Fibroblast of villous mesenchyme (primary cell): ENCODE measurements at places on chromosomes 2 and 18.
A peak's percentile ranks its signal among the peaks of the same experiment; 100 is the strongest.

GRCh38 chr2:73972846-73973245 lies 11.9 kb upstream of the TET3 start:
- DNase-seq: no peak

DNA sequence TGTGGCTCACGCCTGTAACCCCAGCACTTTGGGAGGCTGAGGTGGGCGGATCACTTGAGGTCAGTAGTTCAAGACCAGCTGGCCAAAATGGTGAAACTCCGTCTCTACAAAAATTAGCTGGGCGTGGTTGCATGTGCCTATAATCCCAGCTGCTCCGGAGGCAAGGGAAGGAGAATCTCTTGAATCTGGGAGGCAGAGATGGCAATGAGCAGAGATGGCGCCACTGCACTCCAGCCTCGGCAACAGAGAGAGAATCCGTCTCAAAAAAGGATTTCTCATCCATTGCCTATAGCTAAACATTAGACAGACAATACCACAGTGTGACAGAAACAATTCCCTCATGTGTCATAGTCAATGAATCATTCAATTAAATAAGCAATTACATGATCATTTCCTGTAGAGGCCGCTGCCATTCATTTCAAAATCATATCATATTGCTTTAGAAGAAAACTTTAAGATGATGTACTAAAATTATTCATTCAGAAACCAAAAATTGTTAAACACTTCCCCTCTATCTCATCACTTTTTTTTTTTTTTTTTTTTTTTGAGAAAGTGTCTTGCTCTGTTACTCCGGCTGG lies 69.5 kb upstream of the TGIF1 start:
- peak; percentile 78 for DNase-seq

DNA sequence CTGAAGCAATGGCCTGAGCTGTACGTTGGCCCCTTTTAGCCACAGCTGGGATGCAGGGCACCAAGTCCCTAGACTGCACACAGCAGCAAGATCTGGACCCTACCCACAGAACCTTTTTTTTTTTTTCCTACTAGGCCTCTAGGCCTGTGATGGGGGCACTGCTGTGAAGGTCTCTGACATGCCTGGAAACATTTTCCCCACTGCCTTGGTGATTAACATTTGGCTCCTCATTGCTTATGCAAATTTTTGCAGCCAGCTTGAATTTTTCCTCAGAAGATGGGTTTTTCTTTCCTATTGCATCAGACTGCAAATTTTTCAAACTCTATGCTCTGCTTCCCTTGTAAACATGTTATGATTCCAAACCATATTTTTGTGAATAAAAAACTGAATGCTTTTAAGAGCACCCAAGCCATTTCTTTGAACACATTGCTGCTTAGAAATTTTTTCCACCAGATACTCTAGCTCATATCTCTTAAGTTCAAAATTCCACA lies 33.5 kb downstream of the PDE1A start:
- DNase-seq: no peak

DNA sequence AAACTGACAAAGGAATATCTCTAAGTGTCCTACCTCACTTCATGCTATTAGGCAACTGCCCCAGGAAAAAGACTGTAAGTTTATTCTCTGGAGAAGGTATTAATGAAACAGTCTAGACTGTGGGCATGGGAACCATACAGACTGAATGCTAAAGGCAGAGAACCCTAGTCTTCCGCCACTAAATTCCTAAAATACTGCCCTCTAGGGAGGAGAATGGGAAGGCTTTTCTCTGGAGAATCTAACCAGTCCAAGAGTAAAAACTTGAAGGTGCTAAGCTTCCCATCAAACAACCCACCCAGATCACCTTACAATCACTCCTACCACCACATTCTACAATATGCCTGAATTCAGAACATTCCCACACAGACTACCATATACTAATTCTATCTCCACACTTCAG lies 3.4 kb downstream of the SRBD1 start:
- DNase-seq: peak; percentile 25

- DNase-seq: no peak
These were observed 125.5 kb downstream of the MC4R start for GRCh38 chr18:60247103-60247502.

- DNase-seq: no peak
These were observed 61.0 kb upstream of the VPS54 start for GRCh38 chr2:64080179-64080578.

DNA sequence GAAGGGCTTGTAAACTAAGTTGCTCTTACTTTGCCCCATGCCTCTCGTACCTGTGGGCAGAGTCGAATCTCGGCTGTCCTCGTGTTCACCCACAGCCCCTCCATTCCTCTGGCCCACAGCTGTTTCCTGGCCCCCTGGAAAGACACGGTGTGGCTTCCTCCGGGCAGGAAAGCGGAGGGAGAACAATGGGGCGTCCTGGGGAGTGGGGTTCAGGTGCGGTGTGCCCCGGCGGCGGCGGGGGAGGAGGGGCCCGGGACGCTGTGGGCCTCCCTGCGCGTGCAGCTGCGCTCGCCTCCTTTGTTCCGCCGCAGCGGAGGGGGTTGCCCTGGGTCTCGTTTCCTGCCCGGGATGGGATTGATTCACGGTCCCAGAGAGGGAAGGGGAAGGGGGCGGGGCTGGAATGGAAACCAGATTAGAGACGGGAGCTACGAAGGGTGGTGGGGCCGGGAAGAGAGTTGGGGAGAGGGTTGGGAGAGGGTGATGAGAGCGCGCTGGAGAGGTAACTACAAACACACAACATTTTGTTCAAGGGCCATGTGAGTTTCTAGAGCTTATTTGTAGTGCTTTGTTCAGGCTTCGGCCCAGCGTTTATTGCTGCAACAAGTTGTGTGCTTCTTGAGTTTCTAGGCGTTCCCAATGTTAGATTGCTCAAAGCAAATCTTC lies 796 bp downstream of the MYO1B start:
- peak; percentile 73 for DNase-seq

GRCh38 chr18:30328839-30329238 lies 713.7 kb downstream of the DSC3 start:
- no peak for DNase-seq

DNA sequence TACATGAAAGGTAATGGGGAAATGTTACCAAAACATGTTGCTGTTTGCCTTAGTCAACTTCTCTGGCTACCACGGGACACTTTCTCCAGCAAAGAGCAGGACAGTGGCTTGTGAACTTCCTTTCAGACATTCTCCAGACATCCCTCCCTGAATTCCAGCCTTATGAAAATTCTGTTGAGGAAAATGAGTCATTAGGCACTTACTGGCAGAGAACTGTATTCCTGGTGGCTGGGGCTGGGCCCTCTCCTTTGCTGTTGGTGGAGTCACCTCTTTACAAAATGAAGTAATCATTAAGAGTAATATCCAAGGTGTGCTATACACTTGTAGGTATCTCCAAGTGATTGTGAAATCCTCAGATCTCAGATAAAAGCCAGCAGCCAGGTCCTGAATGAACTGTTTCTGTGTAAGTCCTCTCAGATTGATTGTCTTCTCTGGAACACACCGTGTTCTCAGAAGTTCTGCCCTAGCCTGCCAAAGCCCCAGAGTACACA lies 1.3 kb upstream of the FAP start:
- DNase-seq: peak; percentile 98

DNA sequence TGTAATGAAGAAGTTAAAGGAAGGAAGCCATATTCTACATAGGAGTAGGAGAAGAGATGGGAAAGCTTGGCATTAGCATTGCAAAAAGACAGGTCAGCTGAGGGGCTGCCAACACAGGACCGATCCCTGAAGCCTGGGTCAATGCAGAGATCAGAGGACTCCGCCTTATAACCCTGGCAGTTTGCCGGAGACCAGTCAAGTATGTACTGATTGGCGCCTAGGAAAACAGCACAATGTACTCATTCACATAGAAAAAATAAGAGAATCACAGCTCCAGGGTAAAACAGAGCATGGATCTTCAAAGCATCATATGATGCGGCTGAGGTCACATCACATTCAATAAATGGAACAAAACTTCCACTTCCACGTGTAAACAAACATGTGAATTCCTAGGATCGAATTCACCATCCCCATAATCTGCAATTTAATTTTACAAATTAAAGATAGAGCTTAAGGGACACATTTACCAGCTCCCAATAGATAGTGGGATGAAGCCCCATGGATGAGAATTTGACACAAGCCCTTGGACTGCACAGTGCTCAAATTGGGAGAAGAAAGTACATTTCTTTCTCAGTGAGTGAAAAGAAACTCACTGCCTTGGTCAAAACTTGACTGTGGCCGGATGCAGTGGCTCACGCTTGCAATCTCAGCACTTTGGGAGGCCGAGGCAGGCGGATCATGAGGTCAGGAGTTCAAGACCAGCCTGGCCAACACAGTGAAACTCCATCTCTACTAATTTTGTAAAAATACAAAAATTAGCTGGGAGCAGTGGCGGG lies 135.0 kb upstream of the KLHL14 start:
- DNase-seq: no peak

GRCh38 chr18:59960272-59960671 lies 60.5 kb downstream of the PMAIP1 start:
- DNase-seq: no peak

GRCh38 chr2:171956135-171956825 lies 34.0 kb downstream of the HAT1 start:
- peak; percentile 26 for DNase-seq

DNA sequence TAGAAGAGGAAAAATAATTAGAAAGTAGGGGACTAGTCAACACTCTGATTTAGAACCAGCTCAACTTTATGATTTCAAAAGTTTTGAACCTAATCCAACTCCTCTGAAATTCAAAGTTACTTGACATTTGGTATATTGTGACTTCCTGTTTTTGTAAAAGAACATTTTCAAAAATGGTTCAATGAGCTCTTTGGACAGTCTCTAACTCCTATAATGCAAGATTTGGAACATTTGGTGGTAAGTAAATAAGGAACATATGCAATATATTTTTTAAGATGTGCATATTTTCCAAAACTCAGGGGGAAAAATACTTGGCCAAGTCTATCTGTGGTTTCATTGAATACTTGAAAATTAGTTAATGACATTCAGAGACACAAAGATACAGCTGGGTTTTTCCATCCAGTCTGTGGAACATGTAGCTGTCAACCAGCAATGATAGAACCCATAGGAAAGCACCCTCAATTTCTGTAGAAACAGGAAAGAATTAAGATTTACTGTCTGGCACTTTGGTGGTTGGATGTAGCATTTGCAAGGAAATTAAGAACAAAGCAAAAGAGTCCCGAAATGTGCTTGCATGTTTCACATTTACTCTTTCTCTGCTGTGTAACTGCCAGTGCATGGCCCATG lies 17.0 kb upstream of the ANKRD44 start:
- no peak for DNase-seq

DNA sequence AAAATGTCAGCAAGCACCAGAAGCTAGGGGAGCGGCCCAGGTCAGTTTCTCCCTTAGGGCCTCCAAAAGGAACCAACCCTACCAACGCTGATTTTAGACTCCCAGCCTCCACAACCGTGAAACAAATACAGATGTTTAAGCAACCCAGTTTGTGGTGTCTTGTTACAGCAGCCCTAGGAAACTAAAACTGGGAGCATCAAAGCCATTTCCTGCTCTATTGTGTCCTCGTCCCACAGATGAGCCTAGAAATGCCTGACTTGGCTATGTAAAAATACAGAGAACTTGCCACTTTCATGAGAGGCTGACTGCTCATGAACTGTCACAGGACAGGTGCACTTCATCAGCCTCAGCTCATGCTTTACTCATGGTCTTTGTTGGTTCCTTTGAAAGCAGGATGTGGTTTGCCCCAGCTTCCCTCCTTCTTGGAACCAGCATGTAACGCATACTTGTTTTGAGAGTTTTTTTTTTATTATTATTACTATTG lies 97.6 kb upstream of the SLC39A10 start:
- DNase-seq: peak; percentile 98

DNA sequence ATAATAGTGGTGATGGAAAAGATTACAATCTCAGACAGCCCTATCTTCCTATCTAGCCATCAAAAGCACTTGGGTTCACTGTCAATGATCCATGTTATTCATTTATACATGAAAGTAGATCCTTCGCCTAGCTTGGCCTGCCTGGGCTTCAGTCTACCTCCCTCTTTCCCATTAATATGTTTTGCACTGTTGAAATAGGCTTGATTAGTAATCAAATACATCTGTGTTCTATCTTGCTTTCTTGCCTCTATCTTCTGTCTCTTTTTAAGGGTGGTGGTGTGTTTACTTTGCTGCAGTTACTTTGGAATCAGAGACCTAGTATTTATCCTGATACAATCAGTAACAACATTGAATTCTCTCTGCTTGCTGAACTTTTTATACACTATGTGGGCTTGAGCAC lies 521.2 kb downstream of the TNS1 start:
- peak; percentile 28 for DNase-seq

DNA sequence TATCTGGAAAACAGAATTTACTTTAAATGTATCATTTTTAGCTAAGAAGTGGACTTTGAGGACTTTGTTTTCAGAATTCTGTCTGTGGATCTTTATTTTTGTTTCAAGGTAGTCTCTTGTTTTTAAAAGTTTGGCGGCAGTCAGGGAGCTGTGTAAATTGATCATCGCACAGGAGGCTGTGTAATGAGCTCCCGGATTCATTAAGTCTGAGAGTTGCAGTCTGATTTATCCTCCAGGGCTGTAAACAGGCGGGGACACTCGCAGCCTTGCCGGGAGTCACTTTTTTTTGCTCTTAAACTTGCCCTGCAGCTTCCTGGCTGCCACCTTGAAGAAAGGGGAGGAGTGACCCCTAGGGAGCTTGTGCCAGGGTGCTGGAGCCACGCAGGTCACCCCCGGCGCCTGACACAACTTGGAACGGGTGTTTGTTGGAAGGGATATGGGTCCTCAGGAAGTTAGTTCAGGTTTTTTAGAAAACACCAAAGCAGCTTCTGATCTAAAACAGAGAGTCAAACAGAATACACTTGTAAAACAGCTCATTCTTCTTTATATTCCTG lies 76.2 kb downstream of the DCDC2C start:
- DNase-seq: no peak

DNA sequence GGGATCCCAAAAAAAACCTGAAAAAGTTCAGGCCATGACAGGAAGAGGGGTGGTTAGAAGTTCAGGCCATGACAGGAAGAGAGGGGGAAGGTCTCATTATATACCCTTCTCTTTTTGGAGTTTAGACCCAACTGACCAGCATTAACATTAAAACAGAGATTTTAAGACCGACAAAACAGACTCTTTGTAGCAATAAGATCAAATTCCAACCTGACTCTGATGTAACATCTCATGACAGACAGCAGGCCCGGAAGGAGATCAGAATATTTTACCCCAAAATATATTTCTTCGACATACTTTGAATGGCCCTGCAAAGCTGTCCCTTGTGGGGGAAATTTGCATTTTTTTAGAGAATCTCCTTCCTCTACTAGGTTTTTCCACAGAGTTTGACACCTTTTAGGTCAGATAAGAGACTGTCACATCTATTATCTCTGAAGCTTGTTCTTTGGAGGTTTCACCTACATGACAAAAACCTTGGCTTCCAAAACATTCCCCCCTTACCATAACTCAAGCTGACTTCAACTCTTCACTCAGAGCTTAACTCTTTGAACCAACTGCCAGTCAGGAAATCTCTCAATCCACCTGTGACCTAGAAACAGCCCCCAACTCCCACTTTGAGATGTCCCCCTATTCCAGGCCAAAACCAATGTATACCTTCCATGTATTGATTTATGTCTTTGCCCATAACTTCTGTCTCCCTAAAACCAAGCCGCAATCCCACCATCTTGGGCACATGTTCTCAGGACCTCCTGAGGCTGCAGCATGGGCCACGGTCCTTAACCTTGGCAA lies 51.0 kb upstream of the B3GNT2 start:
- no peak for DNase-seq
